ENCODE measurements at places on chromosomes 11 and 22.

- no peaks in the 10 kb centered on the region for H3K4me1 ChIP-seq
- no peak overlapping the region for H3K4me3 ChIP-seq
- ATAC-seq = no peak
- no peaks in the 10 kb centered on the region for H3K36me3 ChIP-seq
- H3K27me3 ChIP-seq = no peaks in the 10 kb centered on the region
Observed at GRCh38 chr11:69560141-69560790, 78.8 kb downstream of the LINC01488 start.

DNA sequence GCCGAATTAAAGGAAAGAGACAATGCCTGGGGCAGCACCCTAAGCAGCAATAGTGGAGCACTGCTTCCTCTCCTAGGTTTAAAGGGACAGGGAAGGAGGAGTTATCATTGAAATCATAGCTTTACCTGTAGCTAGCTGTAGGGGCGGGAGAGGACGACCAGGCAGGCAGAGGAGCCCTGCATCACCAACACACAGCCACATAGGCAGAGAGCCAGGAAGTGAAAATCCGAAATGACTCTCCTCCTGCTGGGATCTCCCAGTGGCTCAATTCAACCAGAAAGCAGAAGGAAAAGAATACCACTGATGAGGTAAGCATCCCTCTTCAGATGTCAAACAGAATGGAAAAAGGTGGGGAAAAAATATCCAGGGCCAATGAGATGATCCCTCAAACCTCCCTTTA is 20.4 kb downstream of the MRGPRX4 start:
- no peaks in the 10 kb centered on the region for H3K36me3 ChIP-seq
- no peaks in the 10 kb centered on the region for H3K4me1 ChIP-seq
- H3K27ac ChIP-seq = no peak overlapping the region

GRCh38 chr11:86052693-86053641 is 15.9 kb downstream of the PICALM start:
- no peak overlapping the region for H3K27ac ChIP-seq
- ATAC-seq = no peak
- no peaks in the 10 kb centered on the region for H3K27me3 ChIP-seq
- H3K36me3 ChIP-seq = no peaks in the 10 kb centered on the region

GRCh38 chr11:126011754-126012153 is 50.9 kb downstream of the CDON start:
- no peak overlapping the region for H3K27ac ChIP-seq
- H3K27me3 ChIP-seq = no peaks in the 10 kb centered on the region
- no peak for ATAC-seq
- H3K36me3 ChIP-seq = peaks cover 18% of the 10 kb centered on the region

GRCh38 chr22:44988671-44989070 is 21.1 kb downstream of the PHF21B start:
- no peak overlapping the region for H3K4me3 ChIP-seq
- peaks cover 4% of the 10 kb centered on the region for H3K27me3 ChIP-seq
- no peak for ATAC-seq
- no peaks in the 10 kb centered on the region for H3K4me1 ChIP-seq

GRCh38 chr11:11265994-11266606 is 87.0 kb downstream of the CSNK2A3 start:
- no peak for ATAC-seq
- no peak overlapping the region for H3K27ac ChIP-seq
- peaks cover 22% of the 10 kb centered on the region for H3K36me3 ChIP-seq
- H3K27me3 ChIP-seq = no peaks in the 10 kb centered on the region
- H3K4me3 ChIP-seq = no peak overlapping the region

DNA sequence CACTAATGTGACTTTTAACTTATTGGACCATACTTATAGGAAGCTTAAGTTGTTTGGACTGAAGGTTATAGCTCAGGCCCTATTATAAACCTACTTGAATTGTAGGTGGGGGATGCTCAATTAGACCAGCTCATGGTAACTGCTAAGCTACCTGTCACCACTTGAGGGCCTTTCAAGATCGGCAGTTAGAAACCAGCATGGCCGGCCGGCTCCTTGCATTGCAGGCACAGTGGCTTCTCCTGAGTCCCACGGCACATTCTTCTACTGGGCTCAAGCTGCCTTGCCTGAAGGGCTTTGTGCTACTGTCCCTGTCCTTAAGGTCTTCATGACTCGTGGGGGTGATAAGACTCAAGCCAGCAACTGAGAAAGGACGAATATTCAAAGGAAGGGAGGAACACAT is 70.8 kb downstream of the TBC1D22A start:
- no peak overlapping the region for H3K27ac ChIP-seq
- no peak for ATAC-seq
- H3K4me1 ChIP-seq = no peaks in the 10 kb centered on the region

- H3K27ac ChIP-seq = no peak overlapping the region
- no peaks in the 10 kb centered on the region for H3K36me3 ChIP-seq
- H3K4me3 ChIP-seq = no peak overlapping the region
Observed at GRCh38 chr11:120867531-120867930, 156.4 kb upstream of the TBCEL start.

GRCh38 chr22:17239156-17239701 is 20.0 kb upstream of the ADA2 start:
- H3K27ac ChIP-seq = no peak overlapping the region
- H3K4me1 ChIP-seq = no peaks in the 10 kb centered on the region
- H3K36me3 ChIP-seq = no peaks in the 10 kb centered on the region
- H3K27me3 ChIP-seq = peaks cover 30% of the 10 kb centered on the region
- ATAC-seq = no peak

GRCh38 chr11:75796091-75796435 is 18.9 kb upstream of the UVRAG start:
- H3K27ac ChIP-seq = no peak overlapping the region
- no peaks in the 10 kb centered on the region for H3K36me3 ChIP-seq
- H3K4me3 ChIP-seq = no peak overlapping the region
- no peaks in the 10 kb centered on the region for H3K27me3 ChIP-seq
- H3K4me1 ChIP-seq = no peaks in the 10 kb centered on the region
- ATAC-seq = no peak

DNA sequence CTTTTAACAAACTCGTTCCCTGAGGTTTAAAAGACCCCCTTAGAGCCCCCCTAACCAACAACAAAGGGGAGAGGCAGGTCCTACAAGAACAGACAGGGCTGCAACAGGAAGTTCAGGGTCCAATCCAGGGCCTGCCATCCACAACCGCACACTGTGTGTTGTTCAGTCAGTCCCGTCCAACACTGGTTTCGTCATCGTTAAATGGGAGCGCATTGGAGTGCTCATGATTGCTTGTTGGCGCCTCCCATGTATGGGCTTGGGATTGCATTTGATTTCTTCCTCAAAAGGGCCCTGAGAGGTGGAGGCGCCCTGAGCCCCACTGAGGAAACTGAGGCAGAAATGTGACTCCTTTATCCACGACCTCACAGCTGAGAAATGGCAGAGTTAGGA is 174.1 kb downstream of the MN1 start:
- H3K36me3 ChIP-seq = no peaks in the 10 kb centered on the region
- H3K4me1 ChIP-seq = no peaks in the 10 kb centered on the region
- no peak overlapping the region for H3K4me3 ChIP-seq
- ATAC-seq = no peak
- H3K27me3 ChIP-seq = no peaks in the 10 kb centered on the region

GRCh38 chr11:1846453-1846932 is 6.4 kb upstream of the LSP1 start:
- ATAC-seq = no peak
- no peak overlapping the region for H3K4me3 ChIP-seq
- H3K27ac ChIP-seq = no peak overlapping the region
- H3K27me3 ChIP-seq = peaks cover 7% of the 10 kb centered on the region

DNA sequence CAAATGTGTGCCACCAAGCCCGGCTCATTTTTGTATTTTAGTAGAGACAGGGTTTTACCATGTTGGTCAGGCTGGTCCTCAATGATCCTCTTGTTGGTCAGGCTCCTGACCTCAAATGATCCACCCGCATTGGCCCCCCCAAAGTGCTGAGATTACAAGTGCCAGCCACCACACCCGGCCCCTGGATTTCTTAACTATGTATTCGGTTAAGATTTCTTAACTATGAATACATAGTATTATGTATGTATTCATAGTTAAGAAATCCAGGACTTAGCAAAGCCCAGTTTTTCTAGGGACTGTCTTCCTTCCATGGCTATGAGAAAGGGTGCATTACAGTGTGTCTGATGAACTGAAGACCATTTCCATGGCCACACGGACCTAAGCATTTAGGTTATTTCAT is 1.7 kb downstream of the C11orf91 start:
- peaks cover 60% of the 10 kb centered on the region for H3K4me1 ChIP-seq
- H3K36me3 ChIP-seq = no peaks in the 10 kb centered on the region
- H3K4me3 ChIP-seq = no peak overlapping the region
- no peak for ATAC-seq
- no peak overlapping the region for H3K27ac ChIP-seq

GRCh38 chr11:44165432-44165831 is 70.0 kb downstream of the EXT2 start:
- no peaks in the 10 kb centered on the region for H3K4me1 ChIP-seq
- no peak overlapping the region for H3K27ac ChIP-seq
- H3K27me3 ChIP-seq = no peaks in the 10 kb centered on the region
- H3K36me3 ChIP-seq = no peaks in the 10 kb centered on the region
- no peak overlapping the region for H3K4me3 ChIP-seq
- ATAC-seq = no peak

- peaks cover 43% of the 10 kb centered on the region for H3K4me1 ChIP-seq
- no peak overlapping the region for H3K27ac ChIP-seq
- ATAC-seq = no peak
- no peaks in the 10 kb centered on the region for H3K27me3 ChIP-seq
- no peak overlapping the region for H3K4me3 ChIP-seq
Observed at GRCh38 chr11:62732830-62733229, 4.5 kb downstream of the TTC9C start.

DNA sequence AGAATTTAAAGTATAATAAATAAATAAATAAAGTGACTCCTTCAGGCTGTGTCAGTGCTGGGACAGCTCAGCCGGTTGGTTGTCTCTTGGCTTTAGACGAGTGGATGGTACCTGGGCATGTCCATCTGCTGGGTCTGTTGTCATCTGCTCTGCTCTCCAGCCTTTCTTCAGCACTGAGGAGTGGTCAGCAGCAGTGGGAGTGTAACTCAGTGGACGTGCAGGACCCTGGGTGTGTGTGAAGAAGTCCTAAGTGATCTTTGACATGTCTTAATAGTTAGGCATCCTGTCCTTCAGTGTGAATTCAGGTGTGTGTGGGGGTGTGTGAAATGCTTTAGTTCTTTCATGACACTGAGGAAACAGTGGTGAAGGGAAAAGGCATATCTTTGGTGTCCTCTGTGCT is 24.3 kb downstream of the AMOTL1 start:
- no peak for ATAC-seq
- peaks cover 57% of the 10 kb centered on the region for H3K4me1 ChIP-seq
- H3K4me3 ChIP-seq = no peak overlapping the region
- H3K27ac ChIP-seq = peak overlapping the region; percentile 72
- no peaks in the 10 kb centered on the region for H3K36me3 ChIP-seq

DNA sequence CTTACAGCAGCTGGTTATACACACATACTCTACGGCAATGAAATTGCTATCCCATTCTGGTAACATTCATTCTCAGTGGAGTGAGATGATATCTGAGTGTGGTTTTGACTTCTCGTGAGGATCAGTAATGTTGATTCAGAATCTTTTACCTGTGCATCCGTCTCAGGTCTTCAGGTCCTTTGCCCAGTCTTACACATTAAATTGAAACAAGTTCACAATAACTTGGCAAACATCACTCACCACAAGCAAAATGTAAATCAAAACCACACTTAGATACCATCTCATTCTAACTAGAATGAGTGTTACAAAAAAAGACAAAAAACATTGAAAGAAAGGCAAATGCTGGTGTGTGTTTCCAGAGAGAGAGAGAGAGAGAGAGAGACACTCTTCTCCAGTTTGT is 14.0 kb downstream of the RGL4 start:
- H3K4me3 ChIP-seq = no peak overlapping the region
- H3K36me3 ChIP-seq = no peaks in the 10 kb centered on the region
- H3K4me1 ChIP-seq = no peaks in the 10 kb centered on the region
- ATAC-seq = no peak
- H3K27me3 ChIP-seq = no peaks in the 10 kb centered on the region
- no peak overlapping the region for H3K27ac ChIP-seq

DNA sequence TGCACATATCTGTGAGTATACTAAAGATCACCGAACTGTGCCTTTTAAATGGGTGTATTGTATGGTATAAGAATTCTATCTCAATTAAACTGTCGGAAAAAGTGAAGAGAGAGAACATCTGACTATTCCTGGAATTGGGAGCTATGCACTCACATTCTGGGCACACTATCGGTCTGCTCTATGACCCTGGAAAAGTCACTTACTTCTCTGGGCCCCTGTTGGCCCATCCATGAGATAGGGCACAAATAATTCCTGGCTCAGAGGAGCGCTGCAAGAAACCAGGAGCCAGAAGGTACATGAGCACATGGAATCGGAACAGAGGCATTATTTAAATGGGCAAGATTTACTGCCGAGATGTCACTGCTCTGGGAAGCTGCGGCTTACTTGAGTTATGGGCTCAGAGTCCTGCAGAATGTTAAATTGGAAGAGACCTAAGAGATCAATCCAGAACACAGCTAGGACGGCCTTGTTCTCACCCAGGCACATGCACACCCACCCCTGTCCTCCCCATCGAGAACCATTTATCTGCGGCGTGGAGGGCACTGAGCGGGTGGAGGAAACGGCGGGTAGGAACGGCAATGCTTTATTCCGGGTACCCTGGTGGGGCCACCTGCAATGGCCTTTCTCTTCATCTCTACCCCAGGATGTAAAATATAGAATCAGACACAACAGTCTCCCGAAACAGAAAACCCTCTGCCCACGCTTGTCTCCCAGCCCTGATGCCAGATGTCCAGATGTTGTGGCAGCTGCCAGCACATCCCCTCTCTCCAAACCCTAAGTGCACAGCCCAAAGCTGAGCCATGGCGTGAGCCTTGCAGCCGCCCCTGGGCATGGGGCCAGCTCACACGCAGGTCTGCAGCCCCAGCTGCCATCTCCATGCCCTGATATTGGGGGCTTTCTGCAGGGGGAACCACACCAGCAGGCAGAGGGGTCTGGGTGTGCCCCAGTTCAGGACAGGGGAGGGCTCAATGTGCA is 142.4 kb downstream of the DSCAML1 start:
- no peak overlapping the region for H3K4me3 ChIP-seq
- no peaks in the 10 kb centered on the region for H3K36me3 ChIP-seq
- H3K27me3 ChIP-seq = peaks cover 9% of the 10 kb centered on the region
- no peak for ATAC-seq
- H3K4me1 ChIP-seq = no peaks in the 10 kb centered on the region
- no peak overlapping the region for H3K27ac ChIP-seq

DNA sequence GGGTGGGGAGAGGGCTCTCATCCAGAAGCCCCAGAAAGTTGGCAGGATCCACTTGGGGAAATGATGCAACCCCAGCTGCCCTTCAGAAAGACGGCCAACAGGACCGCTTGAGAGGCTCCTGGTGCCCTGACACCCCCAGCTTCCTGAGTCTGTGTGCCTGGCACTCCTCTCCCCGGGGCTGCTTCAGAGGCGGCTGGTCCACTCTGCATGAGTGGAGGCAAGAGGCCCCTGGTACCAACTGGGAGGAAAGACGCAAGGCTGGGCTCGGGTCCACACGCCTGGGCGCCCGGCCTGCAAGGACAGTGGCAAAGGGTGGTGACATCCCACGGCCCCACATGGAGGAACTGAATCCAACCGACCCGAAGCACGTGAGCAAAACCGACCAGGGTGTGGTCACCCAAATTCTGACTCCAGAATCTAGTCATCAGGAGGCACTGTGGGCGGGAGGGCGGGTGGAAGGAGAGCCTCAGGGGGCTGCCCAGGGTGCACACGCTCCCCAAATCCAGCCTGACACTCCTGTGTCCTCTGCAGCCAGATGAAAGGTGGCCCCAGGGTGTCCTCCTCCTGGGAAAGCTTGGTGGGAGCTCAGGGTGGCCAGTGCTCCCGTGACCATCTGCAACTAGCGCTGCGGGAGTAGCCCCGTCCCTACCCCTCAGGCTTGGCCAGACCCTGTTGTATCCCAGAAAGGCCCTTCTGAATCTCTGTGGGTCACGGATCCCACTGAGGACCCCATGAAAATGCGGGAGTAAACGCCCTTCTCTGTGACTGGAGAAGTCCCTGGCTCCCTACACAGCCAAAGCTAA is 3.7 kb downstream of the RNH1 start:
- no peaks in the 10 kb centered on the region for H3K27me3 ChIP-seq
- peak overlapping the region; percentile 95 for H3K4me3 ChIP-seq
- no peak for ATAC-seq
- no peaks in the 10 kb centered on the region for H3K36me3 ChIP-seq

Data from gastroesophageal sphincter (tissue), 4 donors.